ENCODE measurements at places on chromosomes 5 and 9.

- no peak for DNase-seq
Observed at GRCh38 chr9:8331507-8332330, 532.1 kb upstream of the DMAC1 start.

DNA sequence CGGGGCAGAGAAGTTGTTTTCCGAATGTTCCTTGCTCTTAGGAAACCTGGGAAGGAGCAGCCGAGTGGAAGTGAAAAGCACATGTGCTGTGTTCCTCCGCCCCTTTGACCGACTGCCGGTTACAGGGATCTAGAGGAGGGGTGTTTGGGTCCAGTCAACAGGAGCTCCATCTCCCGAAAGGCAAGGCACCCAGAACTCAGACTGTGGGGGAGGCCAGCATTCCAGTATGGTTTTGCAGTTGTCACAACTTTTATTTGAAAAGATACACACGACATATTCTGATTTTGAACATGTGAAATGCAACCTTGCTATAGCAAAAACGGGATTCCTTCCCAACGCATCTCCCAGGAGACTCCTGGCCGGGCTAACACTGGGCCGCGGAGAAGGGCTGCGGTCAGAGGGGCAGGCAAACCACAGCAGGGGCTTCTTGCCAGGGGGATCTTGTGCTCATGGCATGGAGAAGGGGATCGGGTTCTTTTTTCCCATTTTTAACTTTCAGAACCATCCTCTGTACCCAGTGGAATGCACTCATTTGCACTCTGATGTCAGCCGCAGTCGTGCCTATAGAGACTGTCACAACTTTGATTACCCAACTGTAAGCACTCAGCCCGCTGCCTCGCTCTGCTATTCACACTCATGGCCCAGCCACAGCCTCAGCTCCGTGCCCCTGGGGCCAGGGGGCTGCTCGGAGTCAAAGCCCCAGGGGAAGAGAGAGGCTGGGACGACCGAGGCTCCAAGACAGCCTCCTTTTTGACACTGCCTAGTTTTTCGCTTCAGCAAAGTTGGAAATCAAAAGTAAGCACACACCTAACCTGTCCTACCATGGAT is 3.9 kb downstream of the QRFP start:
- no peak for DNase-seq

DNA sequence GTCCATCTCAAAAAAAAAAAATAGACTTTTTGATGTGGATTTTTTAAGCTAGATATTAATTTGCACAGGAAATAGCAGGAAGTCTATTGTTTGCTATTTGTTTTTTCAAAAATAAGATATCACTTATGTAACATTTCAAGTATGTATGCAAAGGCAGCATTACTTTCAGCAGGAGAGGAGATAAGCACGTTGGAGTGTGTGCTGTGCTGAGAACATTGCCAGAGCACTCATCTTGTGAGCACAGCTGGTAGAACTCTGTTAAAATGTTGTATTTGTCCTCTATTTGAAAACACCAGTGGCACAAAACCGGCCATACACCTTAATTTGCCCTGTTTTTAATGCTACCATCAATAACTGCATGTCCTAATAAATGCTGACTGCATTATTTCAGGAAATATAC is 1061.9 kb upstream of the CDH18 start:
- no peak for DNase-seq

DNA sequence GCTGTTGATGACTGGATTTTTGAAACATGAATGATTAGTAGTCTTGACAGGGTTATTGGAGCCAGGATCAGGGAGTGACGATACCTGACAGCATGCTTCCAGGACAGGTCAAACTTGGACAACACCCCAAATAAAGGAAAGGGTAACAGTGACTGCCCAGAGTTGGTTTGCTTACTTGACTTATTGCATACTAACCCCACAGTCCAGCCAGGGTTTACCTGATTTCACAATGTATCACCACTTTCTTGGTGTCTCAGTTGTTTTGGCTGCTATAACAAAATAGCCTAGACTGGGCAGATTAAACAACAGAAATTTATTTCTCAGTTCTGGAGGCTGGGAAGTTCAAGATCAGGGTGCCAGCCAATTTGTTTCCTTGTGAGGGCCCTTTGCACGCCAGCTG is 301.0 kb upstream of the VLDLR start:
- DNase-seq, result no peak

DNA sequence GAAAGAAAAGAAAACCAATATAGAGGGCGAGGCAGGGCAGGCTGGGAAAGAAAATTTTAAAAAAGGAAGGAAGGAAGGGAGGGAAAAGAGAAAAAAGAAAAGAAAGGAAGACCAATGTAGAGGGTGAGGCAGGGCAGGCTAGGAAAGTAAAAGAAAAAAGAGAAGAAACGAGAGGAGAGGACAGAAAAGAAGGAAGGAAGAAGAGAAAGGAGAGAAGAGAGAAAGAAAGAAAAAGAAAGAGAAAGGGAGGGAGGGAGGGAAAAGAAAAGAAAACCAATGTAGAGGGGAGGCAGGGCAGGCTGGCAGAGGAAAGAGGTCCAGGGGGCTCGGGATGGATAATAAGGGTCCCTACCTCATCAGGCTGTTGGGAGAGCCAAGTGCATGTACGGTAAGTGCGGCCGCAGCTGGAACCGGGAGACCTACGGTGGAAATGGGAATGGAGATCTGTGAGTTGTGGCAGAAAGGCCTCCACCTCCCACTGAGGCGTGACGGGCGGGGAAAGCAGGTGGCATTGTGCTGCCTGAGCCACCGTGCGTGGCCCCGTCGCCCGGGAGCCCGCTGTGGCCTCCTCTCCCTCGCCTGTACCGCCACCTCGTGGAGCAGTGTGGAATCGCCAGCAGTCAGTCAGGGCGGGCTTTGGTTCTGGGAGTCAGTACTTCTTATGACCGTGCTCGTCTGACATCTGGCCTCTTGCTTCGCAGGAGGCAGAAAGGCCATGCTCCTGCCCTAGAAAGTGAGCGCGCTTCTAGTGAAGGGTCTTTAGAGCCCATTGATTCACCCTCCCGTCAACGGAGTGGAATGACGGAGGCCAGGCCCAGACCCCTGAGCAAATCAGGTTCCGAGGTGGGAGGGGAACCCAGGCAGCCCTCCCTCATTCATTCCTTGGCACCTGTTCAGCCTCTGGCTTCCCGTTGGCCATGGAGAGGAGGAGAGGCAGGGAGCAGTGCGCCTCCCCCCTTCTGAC is 10.4 kb upstream of the NHP2 start:
- DNase-seq, result peak; percentile 91

- no peak for DNase-seq
Observed at GRCh38 chr9:24298912-24299311, 246.8 kb downstream of the IZUMO3 start.

DNA sequence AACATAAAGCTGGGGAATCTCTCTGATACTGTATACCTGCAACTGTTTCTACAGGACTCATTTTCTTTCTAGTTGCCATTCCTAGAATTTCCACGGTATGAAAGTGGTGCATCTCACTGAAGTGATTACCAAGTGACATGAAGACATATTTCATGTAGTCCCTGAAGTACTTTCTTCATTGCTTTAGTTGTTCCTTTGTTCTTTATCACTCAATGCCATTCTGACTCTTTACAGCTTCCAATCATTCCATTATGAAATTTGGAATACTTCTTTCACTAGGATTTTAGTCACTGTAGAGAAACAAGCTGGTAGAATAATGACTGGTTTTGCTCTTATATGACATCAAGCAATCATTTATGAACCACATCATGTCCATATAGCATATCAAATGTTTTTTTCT is 645.1 kb downstream of the CDH18 start:
- DNase-seq, result no peak

GRCh38 chr9:116550696-116551436 is 136.2 kb upstream of the TRIM32 start:
- DNase-seq, result no peak

- peak; percentile 94 for DNase-seq
Observed at GRCh38 chr9:128007566-128008138, 26.9 kb upstream of the EEIG1 start.

DNA sequence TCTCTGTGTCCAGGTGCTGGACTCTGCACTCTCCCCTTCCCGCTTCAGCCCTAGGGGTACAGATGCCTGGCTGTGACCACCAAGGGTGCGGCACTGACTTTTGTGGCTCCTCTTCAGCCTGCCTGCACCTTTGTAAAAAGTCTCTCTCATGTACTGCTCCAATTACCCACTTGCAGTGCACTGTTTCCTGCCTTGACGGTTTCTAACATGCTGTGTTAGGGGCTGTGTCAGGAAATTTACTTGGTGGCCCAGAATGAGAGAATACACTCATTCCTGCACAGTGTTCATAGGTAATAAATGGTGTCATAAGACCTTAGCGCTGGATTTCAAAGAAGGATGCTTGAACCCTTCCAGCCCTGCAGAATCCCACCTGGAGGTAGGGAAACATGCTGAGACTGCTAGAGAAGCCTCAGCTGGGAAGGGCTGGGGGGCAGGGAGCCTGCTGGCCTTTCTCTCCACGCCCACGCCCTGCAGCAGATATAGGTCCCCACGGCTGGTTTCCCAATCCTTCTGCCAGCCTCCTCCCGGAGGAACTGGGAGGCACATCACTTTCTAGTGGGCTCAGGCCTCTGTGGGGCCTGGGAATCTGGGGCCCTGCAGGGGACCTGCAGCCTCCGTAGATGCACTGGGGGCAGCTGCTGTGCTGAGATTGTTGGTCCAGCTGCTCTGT is 17.6 kb upstream of the HRH2 start:
- no peak for DNase-seq

GRCh38 chr5:125492977-125493376 is 746.5 kb upstream of the ZNF608 start:
- no peak for DNase-seq

- no peak for DNase-seq
Observed at GRCh38 chr5:308672-309271, 12.7 kb upstream of the AHRR start.

DNA sequence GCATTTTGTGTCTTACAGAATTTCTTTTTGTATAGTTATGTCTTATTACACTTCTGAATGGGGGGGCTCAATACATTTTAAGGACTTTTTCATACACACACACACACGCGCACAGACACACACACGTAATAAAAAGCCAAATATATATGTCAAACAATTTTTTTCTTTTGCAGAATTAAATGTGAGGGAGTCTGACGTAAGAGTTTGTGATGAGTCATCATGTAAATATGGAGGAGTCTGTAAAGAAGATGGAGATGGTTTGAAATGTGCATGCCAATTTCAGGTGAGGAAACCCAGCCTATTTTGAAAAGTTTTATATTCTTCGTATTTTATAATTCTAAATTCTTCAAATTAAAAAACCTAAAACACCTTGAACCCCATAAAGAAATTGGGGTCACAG is 25.6 kb downstream of the TMEFF1 start:
- no peak for DNase-seq

GRCh38 chr9:105681724-105682123 is 12.6 kb upstream of the TMEM38B start:
- DNase-seq, result no peak

DNA sequence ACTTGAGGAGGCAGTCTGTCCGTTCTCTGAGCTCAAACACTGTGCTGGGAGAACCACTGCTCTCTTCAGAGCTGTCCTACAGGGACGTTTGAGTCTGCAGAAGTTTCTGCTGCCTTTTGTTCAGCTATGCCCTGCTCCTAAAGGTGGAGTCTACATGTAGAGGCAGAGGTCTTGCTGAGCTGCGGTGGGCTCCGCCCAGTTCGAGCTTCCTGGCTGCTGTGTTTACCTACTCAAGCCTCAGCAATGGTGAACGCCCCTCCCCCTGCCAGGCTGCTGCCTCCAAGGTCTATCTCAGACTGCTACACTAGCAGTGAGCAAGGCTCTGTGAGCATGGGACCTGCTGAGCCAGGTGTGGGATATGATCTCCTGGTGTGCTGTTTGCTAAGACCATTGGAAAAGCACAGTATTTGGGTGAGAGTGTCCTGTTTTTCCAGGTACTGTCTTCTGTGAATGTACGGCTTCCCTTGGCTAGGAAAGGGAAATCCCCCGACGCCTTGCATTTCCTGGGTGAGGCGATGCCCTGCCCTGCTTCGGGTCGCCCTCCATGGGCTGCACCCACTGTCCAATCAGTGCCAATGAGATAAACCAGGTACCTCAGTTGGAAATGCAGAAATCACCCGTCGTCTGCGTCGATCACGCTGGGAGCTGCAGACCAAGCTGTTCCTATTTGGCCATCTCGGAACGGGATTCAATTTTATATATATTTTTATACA is 58.5 kb downstream of the CNTRL start:
- DNase-seq, result peak; percentile 91

DNA sequence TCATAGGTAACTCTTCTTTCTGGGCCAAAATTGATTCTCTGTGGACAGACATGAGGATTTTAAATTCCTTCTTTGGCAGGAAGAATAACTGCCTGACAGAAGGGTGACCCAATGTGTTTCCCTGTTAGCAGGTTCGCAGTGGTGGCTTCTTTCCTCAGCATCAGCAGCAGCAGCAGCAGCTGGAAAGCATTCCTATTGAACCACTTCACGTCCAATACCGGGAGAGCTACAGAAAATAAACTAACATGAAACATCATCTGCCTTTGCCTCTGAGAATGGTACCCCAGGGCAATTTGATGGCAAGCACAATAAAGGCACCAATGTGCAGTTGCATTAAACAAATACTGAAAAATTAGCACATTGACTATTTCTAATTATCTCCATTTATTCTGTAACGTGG is 214.5 kb downstream of the TMEM167A start:
- no peak for DNase-seq

GRCh38 chr9:68975365-68976043 is 38.4 kb downstream of the PRKACG start:
- no peak for DNase-seq
